ENCODE measurements at places on chromosomes 6 and 20. TPM values are rescaled to one million over a fixed set of nuclear protein-coding genes. Genes with fewer than 3 reads are reported as not detected.

DNA sequence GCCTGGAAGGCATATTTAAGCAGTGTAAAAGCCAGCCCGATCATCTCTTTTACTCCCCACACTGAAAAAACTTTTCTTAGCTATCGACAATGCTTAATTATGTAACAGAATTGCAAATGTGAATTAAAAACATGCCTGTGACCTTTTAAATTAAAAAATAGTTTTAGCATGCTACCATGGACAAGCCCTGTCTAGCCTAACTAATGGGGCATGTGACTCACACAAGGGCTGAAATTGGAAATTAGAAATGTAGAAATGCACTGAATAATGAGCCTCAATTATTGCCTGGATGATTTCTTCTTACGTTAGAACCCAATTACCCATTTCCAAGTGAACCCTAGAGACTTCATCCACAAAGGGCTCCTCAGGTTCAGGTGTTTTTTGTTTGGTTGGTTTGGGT lies 82.7 kb downstream of the SIM1 start:
- H3K27ac ChIP-seq: no peak overlapping the region
- H3K4me3 ChIP-seq: no peak overlapping the region
- no peak for DNase-seq
- H3K27me3 ChIP-seq: peaks cover 5% of the 10 kb centered on the region
- no peaks in the 10 kb centered on the region for H3K4me1 ChIP-seq

DNA sequence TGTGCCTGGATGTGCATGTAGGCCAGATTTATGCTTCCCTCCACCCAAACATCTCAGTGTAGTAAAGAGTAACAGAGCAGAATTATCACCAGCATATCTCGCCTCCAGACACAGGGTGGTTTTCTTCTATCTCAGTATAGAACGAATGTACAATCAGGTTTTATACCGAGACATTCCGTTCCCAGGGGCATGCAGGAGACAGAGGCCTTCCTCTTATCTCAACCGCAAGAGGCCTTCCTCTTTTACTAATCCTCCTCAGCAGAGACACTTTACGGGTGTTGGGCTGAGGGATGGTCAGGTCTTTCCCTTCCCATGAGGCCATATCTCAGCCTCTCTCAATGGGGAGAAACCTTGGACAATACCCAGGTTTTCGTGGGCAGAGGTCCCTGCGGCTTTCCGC lies 36.4 kb upstream of the MC3R start:
- H3K4me1 ChIP-seq: no peaks in the 10 kb centered on the region
- H3K27ac ChIP-seq: no peak overlapping the region
- no peak overlapping the region for H3K4me3 ChIP-seq
- H3K36me3 ChIP-seq: no peaks in the 10 kb centered on the region
- peaks cover 22% of the 10 kb centered on the region for H3K27me3 ChIP-seq
- no peak for DNase-seq

- H3K4me3 ChIP-seq: no peak overlapping the region
- no peak for DNase-seq
Observed at GRCh38 chr20:48595495-48596333, 232.1 kb downstream of the PREX1 start.

- H3K4me3 ChIP-seq: no peak overlapping the region
- H3K27me3 ChIP-seq: no peaks in the 10 kb centered on the region
- H3K27ac ChIP-seq: no peak overlapping the region
- no peaks in the 10 kb centered on the region for H3K4me1 ChIP-seq
Observed at GRCh38 chr20:54140927-54141566, 32.7 kb downstream of the CYP24A1 start.

DNA sequence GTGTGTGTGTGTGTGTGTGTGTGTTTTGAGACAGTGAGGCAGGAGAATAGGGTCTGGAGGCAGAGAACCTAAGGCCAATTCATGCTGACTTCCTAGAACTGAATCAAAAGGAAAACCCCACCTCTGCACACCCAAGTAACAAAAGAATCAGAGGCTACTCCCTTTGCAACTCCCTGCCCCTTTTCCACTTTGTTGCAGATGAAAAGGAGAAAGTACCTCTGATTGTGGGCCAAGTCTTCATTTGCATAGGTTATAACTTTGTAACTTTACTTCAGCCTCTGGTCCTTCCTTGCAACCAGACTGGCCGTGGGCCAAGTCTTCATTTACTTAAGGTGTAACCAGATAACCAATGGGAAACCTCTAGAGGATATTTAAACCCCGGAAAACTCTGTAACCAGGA lies 168.8 kb downstream of the EYA2 start:
- H3K4me1 ChIP-seq: no peaks in the 10 kb centered on the region
- no peaks in the 10 kb centered on the region for H3K27me3 ChIP-seq
- peaks cover 6% of the 10 kb centered on the region for H3K36me3 ChIP-seq
- H3K4me3 ChIP-seq: no peak overlapping the region

DNA sequence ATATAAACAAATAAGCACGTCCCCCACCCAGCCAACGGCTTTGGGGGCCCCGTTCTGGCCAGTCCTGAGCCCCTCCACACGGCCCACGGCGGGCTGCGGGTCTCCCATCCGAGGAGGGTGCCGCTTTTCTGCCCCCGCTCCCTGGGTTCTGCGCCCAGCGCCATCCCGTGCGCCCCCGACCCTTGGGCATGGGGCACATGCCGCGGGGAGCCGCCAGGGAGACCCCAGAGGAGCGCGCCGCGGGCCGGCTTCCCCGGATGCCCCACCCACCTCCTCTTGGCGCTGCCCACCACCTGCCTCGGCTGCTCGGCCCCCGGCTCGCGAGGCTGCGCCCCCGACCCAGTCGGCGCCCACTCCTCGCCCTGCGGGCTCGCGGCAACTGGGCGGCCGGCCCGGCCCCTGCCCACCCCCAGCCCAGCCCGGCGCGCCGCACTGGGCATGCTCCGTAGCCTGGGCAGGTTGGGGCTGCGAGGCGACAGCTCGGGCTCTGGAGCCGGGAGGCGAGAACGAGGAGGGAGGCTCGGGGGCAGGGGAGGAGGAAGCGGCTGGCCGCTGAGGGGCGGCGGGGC lies 570 bp upstream of the PLCB4 start:
- H3K4me3 ChIP-seq: no peak overlapping the region
- no peak overlapping the region for H3K27ac ChIP-seq
- H3K4me1 ChIP-seq: peaks cover 6% of the 10 kb centered on the region

GRCh38 chr20:54645445-54646155 lies 170.2 kb downstream of the DOK5 start:
- DNase-seq: no peak
- no peaks in the 10 kb centered on the region for H3K4me1 ChIP-seq
- H3K27ac ChIP-seq: no peak overlapping the region

DNA sequence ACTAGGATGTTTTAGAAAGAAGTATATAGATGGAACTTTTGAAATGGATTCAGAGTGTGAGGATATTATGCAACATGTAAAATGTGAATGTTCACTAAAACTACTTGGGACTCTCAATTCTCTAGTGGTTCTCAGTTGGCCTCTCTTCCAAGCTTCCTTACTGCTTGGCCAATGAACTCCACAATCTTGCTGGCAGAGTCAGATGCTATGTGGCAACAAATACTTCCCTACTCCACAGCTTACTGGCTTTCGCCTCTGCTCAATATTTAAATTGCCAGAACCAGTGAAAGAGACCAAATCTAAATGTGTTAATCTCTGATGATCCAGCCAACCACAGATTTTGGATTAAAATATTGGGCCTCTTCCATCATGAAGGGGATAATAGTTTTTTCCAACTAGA lies 138.4 kb downstream of the HTR1B start:
- no peak overlapping the region for H3K27ac ChIP-seq
- H3K27me3 ChIP-seq: no peaks in the 10 kb centered on the region
- no peaks in the 10 kb centered on the region for H3K36me3 ChIP-seq
- no peak for DNase-seq
- no peak overlapping the region for H3K4me3 ChIP-seq

GRCh38 chr6:161133963-161134362 lies 139.9 kb downstream of the AGPAT4 start:
- H3K27me3 ChIP-seq: no peaks in the 10 kb centered on the region
- DNase-seq: no peak
- peaks cover 9% of the 10 kb centered on the region for H3K4me1 ChIP-seq

GRCh38 chr20:3580412-3580811 lies 82.8 kb downstream of the GFRA4 start:
- DNase-seq: no peak
- no peaks in the 10 kb centered on the region for H3K27me3 ChIP-seq
- no peak overlapping the region for H3K4me3 ChIP-seq
- H3K27ac ChIP-seq: no peak overlapping the region
- no peaks in the 10 kb centered on the region for H3K4me1 ChIP-seq

GRCh38 chr6:170473301-170473717 lies 79.8 kb downstream of the PSMB1 start:
- no peak overlapping the region for H3K27ac ChIP-seq
- H3K4me1 ChIP-seq: no peaks in the 10 kb centered on the region
- peaks cover 13% of the 10 kb centered on the region for H3K27me3 ChIP-seq

DNA sequence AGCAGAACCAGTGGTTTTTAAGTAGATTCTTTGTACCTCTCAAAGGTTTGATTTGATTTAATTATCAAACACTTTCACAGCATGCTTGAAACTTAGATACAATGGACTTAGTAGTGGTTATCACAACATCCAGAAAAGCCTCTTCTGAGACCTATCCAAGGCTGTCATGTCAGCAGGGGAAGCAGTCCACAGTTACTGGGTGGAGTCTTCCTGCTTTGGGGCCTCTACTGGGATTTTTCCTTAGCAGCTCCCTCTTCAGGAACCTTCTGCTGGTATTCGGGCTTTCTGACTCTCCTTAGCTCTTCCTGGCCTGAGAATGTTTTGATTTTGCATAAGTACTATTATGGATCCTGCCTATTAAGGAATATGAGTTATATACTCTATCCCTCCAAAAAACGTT lies 36.0 kb downstream of the ARFGEF2 start:
- no peak overlapping the region for H3K27ac ChIP-seq
- no peak overlapping the region for H3K4me3 ChIP-seq
- no peaks in the 10 kb centered on the region for H3K27me3 ChIP-seq
- DNase-seq: no peak
- H3K4me1 ChIP-seq: no peaks in the 10 kb centered on the region
- peaks cover 11% of the 10 kb centered on the region for H3K36me3 ChIP-seq

The HCRTR2 gene
- not detected for total RNA-seq

GRCh38 chr20:46928580-46929132 lies 34.0 kb downstream of the EYA2 start:
- H3K4me3 ChIP-seq: no peak overlapping the region
- no peaks in the 10 kb centered on the region for H3K4me1 ChIP-seq
- H3K27ac ChIP-seq: no peak overlapping the region

GRCh38 chr20:47704746-47705496 lies 80.4 kb downstream of the SULF2 start:
- no peaks in the 10 kb centered on the region for H3K4me1 ChIP-seq
- no peak overlapping the region for H3K4me3 ChIP-seq
- H3K27me3 ChIP-seq: peaks cover 7% of the 10 kb centered on the region
- no peaks in the 10 kb centered on the region for H3K36me3 ChIP-seq

DNA sequence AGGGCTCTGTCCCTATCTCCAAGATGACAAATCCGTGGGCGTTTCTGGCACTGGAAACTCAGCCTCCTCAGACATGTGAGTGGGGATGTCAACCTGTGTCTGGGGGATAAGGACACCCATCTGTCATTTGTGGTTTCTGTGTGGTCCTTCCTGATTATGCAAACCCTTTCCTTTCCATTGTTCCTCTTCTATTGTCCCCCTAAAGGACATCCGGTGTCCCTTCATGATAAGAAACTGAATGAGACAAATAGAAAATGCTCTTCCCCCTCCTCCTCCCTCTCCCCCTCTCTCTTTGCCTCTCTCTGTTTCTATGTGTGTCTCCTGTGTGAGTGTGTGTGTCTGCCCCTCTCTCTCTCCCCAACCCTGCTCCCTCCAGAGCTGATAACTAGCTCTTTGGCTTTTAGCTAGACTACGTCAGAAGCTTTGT lies 11.5 kb upstream of the GLP1R start:
- H3K27ac ChIP-seq: no peak overlapping the region
- H3K4me1 ChIP-seq: peaks cover 24% of the 10 kb centered on the region
- H3K4me3 ChIP-seq: peak overlapping the region; percentile 14

- no peak for DNase-seq
- H3K36me3 ChIP-seq: no peaks in the 10 kb centered on the region
- H3K4me3 ChIP-seq: no peak overlapping the region
- no peaks in the 10 kb centered on the region for H3K27me3 ChIP-seq
- H3K27ac ChIP-seq: no peak overlapping the region
Observed at GRCh38 chr6:68372991-68373390, 262.1 kb upstream of the ADGRB3 start.

- no peaks in the 10 kb centered on the region for H3K4me1 ChIP-seq
- no peak overlapping the region for H3K4me3 ChIP-seq
- no peak for DNase-seq
- H3K36me3 ChIP-seq: no peaks in the 10 kb centered on the region
Observed at GRCh38 chr6:76441875-76442274, 369.4 kb upstream of the IMPG1 start.

DNA sequence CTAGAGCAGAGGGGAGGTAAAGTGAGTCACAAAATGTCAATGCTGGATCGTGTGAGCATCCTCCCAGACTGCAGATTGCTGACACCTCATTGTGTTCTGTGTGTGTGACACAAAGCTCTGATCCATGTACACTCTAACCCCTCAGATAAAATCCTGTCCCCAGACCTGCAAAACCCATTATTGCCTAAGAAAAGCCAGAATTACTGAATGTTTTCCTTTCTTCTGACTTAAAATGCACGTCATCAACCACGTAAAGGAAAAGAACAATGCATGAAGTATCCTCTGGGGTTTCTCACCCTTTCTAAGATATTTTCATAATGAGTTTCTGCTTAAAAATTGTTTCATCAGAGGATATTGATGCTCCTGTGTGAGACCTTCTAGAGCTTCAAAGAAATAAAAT lies 218.0 kb upstream of the PREP start:
- H3K4me1 ChIP-seq: peaks cover 9% of the 10 kb centered on the region
- peaks cover 23% of the 10 kb centered on the region for H3K27me3 ChIP-seq
- H3K36me3 ChIP-seq: peaks cover 3% of the 10 kb centered on the region
- DNase-seq: peak; percentile 33
- H3K27ac ChIP-seq: peak overlapping the region; percentile 61
